ENCODE measurements at places on chromosomes 16 and 17. TPM values are rescaled to one million over a fixed set of nuclear protein-coding genes. Genes with fewer than 3 reads are reported as not detected.

DNA sequence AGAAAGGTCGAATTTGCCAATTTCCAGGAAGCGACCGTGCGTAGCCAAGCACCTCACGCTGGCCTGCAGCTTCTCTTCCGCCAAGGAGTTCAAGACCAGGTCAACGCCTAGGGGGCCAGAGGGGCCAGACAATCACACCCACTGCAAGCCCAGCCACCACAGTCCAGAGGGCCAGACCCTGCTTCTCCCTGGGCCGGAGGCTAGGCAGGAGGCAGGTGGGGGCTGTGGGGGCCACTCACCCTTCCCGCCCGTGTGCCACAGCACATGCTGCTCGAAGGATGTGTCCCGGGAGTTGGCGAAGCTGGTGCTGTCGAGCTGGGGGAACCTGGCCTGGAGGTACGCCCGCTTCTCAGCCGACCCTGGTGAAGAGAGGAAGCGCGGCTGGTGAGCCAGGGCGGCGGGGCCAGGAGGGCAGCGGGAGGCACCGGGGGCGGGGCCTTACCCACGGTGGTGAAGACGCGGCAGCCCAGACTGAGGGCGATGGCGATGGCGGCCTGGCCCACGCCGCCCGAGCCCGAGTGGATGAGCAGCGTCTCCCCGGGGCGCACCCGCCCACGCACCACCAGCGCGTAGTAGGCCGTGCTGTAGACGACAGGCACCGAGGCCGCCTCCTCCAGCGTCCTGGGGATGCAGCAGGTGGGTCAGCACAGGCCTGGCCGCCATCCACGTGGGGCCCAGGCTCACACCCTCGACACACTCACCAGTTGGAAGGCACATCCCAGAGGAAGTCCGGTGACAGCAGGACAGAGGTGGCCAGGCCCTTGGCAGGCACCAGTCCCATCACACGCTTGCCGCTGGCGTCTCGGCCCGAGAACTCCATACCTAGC is 14.3 kb downstream of the FASN start:
- DNase-seq = no peak

DNA sequence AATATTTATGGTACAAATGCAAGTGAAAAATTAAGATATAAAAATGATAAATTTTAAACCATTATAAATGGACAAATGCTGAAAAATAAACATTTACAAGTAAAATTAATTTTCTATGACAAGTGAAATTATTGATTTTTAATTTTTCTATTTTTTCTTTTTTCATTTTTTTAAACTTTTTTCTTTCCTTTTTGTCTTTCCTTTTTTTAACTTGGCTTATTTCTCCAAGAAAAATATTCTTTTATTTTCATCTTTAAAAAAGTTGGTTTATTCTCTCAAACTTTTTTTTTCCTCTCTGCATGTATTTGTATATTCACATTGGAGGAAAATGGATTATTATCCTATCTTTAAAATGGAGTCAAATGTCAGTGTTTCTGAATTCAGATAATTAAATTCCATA is 3.9 kb upstream of the IGF2BP1 start:
- no peak for DNase-seq

- no peak for DNase-seq
These were observed 8.6 kb downstream of the TBC1D16 start for GRCh38 chr17:80027043-80027435.

DNA sequence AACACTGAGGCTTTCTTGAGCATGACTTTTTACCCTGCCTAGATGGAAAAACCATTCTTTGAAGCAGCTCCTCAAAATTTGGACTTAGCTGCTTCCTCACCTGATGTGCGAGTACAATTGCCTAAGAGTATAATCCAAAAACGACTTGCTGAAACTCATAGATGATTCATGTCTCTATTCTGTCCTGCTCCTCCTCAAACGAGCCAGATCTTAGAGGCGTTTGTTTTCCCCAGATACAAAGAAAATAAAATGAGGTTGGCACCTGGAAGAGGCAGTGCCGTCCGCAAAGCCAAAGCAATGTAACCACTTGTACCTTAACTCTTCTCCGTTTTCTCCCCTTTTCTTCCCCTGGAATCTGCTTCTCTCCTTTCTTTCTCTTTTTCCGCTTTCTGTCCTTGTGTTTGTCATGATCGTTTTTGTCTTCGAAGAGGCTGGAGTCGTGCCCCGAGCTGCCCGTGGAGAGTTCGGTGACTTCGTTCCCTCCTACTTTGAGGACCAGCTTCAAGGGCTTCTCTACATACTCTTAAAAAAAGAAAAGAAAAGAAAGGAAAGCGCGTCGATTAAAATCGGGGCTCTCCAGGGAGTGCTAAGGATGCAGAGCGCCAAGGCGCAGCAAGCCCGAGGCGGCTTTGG is 895 bp downstream of the BRD7 start:
- DNase-seq = no peak

The PROCA1 gene
- total RNA-seq = 1.9 TPM

Measured in left lung (tissue), 14 donors.